Amniotic epithelial cell (primary cell): ENCODE measurements at places on chromosomes 5 and 9.
A peak's percentile ranks its signal among the peaks of the same experiment; 100 is the strongest.

DNA sequence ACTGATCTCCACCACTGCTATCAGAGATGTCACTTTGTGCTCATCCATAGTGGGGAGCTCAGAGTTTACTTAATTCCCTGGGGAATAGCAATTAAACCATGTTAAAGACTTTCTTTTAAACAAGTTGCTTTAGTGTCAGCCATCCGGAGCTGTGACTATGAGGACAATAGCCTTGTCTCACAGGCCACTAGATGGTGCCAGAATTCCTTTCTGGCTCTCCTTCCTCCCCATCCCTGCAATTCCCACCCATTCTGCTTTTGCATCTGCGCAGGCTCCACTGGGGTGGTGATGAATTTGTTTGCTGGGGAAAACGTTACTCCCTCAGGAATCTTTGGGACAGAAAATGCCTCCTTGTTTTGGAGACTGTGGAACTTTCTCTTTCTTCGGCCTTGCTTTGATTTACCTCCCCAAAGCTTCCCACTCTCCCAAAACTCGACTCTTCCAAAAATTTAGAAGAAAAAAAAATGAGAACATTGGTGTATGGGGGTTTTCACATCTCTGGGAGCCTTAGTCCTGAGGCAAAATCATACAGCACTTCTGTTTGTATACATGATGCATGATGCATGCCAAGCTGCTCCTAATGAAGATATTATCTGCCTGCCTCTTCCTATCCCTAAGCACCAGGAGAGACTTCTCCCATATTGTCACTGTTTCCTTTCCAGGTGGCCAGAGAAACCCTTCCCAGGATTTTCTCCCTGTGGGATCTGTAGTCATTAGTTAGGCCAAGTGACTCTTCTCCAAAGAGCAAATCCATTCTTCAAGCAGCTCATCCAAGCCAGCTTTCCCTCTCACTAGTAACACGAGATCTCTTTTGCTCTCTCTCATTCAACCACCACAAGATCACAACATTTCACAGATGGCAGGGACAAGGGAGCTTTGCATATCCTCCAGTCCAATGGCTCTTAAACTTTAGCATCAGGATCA is 466.1 kb downstream of the TLR4 start:
- DNase-seq: peak; percentile 21

GRCh38 chr5:151212406-151212798 is 11.5 kb downstream of the CCDC69 start:
- DNase-seq: no peak

DNA sequence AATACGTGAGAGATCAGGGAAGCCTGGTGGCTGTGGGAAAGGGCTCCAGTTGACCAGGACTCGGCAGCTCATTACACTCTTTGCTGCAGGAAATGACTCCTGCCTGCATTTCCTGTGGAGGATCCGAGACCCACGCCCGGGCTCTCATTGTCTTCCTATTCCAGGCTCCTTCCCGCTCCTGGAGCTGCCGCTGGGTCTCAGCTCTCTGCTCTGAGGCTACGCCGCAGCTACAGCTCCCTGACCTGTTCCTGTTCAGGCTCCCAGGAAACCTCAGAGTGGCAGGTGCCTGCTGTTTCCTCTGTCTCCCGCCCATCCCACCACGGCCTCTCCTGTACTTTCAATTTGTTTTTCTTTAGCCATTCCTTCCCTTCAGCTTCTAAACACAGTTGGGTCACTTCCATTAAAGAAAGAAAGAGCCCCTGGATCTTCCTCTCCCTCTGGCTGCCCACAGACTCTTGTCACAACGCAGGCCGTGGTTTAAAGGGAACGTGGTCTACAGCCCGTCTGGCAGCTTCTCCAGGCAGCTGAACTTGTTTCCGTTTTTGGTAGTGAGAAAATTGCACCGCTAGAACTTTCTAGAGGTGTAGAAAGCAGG is 71.5 kb downstream of the IL6ST start:
- no peak for DNase-seq

- DNase-seq: no peak
These were observed 27.4 kb downstream of the ABO start for GRCh38 chr9:133247632-133248031.

DNA sequence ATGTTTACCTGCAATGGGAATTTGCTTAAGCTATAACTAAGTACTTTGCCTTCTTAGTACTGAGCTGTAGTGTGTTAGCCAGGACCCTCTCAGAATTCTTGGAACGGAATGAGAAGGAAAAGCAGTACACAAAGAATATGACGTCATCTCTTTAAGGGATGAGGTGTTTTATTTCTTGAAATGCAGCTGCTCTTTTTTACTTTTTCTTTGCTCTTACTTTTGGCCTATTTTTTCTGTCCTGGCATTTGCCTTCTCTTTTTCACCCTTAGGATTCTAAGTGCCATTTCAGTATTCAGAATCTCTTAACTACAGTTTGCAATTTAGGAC is 10.1 kb downstream of the KIF2A start:
- DNase-seq: no peak

DNA sequence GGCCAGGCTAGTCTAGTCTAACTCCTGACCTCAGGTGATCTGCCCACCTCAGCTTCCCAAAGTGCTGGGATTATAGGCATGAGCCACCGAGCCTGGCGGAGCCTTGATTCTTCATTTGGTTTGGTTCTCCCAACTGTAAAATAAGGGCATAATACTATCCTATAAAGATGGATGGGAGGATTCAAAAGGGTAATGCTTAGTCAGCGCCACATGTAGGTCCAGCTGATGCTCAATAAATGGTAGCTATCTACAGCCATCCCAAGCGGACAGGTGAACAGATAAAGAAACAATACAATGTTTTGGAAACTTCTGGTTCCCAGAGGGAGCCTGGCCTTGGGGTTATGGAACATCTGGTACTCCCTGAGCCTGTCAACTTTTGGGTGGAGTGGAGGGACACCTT is 13.6 kb upstream of the SET start:
- DNase-seq: no peak

- DNase-seq: no peak
These were observed 74.8 kb downstream of the STK32A start for GRCh38 chr5:147309621-147310020.

- no peak for DNase-seq
These were observed 288.9 kb downstream of the AGTPBP1 start for GRCh38 chr9:85452841-85453240.

DNA sequence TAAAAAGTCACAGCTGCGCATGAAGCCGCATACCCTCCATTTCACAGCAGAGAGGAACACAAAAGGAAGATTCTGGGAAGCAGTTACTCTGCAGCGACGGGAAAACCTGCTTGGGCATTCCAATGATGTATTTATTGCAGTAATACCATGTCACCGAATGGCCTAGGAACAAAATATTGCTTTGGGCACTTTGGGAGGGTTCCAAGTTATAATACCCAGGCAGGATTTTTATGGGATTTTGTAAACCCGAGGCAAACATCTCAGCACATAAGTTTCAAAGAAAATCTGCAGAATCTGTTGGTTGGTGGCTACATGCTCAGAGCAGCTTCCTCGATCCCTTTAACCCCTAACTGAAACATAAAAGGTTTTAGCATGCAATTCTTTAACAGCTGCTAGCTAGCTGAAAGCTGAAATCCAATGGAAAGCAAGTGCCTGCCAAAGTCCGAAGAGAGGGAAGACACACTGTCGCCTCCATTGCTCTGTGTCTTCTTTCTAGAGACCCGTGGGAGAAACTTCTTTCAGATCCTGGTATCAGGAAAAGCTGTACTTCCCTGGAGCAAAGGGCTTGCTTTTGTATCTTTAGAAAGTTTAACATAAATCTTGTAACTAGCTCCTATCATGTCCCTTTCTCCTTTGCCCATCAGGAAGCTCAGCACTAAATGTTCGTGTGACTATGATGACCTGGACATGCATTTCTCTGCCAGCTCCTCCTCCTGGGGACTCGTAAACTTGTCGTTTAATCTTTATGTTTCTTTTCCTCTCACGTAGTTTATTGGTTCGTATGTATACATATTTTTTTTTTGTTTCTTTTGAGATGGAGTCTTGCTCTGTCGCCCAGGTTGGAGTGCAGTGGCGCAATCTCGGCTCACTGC is 195.0 kb downstream of the MAPKAP1 start:
- no peak for DNase-seq
